ENCODE measurements at places on chromosomes 6 and 20. TPM values are rescaled to one million over a fixed set of nuclear protein-coding genes. Genes with fewer than 3 reads are reported as not detected.

Gene TINAG
- total RNA-seq = 79.2 TPM

Gene HEY2
- 0.35 TPM for total RNA-seq

Gene EGFL8
- 21.6 TPM for total RNA-seq

Gene RCAN2
- total RNA-seq = 23.1 TPM

Gene SLC17A1
- total RNA-seq = not detected

- H3K27ac ChIP-seq = peak overlapping the region; percentile 25
- no peak overlapping the region for H3K4me3 ChIP-seq
- H3K4me1 ChIP-seq = no peaks in the 10 kb centered on the region
- no peaks in the 10 kb centered on the region for H3K27me3 ChIP-seq
- DNase-seq = no peak
- H3K36me3 ChIP-seq = no peaks in the 10 kb centered on the region
Observed at GRCh38 chr6:152273002-152273401, 364.2 kb downstream of the SYNE1 start.

GRCh38 chr6:139355172-139355571 lies 19.3 kb downstream of the CITED2 start:
- H3K4me1 ChIP-seq = no peaks in the 10 kb centered on the region
- DNase-seq = no peak
- no peak overlapping the region for H3K4me3 ChIP-seq
- H3K27ac ChIP-seq = no peak overlapping the region

DNA sequence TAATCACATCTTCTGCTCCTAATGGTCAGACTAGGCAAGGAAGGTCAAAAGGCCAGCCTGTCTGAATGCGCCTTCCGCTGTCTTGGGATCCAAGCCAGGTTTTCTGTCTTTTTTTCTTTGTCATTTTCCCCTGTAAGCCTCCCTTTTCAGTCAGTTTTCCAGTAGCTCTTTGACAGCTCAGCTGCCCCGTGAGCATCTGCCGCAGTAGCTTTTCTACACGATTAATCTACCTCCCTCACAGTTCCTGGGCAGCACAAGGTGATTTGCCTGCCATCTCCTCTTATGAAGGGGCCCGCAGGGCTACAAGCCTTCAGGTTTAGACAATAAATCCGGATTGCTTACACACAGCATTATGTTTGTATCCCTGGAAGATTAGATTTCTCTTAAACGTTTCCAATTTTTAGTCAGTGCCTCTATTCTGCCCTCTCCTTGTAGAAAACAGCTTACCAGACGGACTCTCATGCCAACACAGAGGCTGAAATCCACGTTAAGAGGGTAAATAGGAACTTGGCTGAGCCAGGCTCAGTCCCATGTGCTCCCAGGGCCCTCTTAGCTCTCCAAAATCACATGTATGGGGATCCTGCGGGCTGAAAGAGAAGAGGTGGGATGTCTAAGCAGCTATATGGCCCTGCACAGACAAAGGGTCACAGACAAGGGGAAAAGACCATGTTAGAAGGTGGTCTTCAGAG lies 77.2 kb downstream of the LY86 start:
- no peak for DNase-seq
- peaks cover 6% of the 10 kb centered on the region for H3K4me1 ChIP-seq
- H3K27ac ChIP-seq = no peak overlapping the region

- no peak for DNase-seq
- no peaks in the 10 kb centered on the region for H3K4me1 ChIP-seq
- H3K4me3 ChIP-seq = no peak overlapping the region
- H3K27me3 ChIP-seq = no peaks in the 10 kb centered on the region
Observed at GRCh38 chr20:33148040-33148439, 19.9 kb upstream of the BPIFA2 start.

- no peaks in the 10 kb centered on the region for H3K36me3 ChIP-seq
- no peaks in the 10 kb centered on the region for H3K4me1 ChIP-seq
- no peaks in the 10 kb centered on the region for H3K27me3 ChIP-seq
- H3K4me3 ChIP-seq = no peak overlapping the region
- no peak overlapping the region for H3K27ac ChIP-seq
Observed at GRCh38 chr6:148313488-148313887, 29.1 kb upstream of the SASH1 start.

DNA sequence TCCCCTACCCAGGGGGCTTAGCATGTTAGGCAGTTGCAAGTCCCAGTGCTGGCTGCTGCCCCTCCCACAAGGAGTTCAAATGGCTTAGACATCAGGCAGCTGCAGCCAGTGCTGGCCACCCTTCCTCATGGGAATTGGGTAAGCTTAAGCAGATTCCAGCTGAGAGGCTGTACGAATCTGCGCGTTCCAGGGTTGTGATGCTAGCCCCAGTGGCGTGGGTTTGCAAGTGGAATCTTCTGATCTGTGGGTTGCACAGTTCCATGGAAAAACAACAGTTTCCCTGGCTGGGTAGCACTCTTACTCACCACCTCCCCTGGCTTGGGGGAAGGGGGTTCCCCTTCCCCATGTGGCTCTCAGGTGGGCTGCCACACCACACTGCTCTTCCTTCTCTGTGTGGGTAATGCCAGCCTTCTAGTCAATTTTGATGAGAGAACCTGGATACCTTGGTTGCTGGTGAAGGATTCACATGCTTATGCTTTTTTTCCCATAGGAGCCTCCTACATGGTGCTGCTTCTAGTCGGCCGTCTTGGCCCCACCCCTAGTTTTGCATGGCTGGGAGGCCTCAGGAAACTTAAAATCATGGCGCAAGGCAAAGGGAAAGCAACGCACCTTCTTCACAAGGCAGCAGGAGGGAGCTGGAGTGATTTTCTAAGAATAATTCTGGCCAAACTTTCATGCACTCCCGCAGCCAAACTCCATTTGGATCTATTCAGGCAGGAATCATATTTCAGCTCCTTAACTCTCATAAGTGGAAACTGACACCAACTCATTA lies 13.0 kb downstream of the DYNLT2 start:
- no peak overlapping the region for H3K4me3 ChIP-seq
- no peaks in the 10 kb centered on the region for H3K36me3 ChIP-seq
- DNase-seq = no peak
- H3K27me3 ChIP-seq = no peaks in the 10 kb centered on the region
- H3K27ac ChIP-seq = no peak overlapping the region
- H3K4me1 ChIP-seq = no peaks in the 10 kb centered on the region

- no peak for DNase-seq
- H3K4me3 ChIP-seq = no peak overlapping the region
- H3K36me3 ChIP-seq = no peaks in the 10 kb centered on the region
- H3K4me1 ChIP-seq = no peaks in the 10 kb centered on the region
- no peaks in the 10 kb centered on the region for H3K27me3 ChIP-seq
Observed at GRCh38 chr6:169160091-169160854, 93.4 kb downstream of the THBS2 start.

DNA sequence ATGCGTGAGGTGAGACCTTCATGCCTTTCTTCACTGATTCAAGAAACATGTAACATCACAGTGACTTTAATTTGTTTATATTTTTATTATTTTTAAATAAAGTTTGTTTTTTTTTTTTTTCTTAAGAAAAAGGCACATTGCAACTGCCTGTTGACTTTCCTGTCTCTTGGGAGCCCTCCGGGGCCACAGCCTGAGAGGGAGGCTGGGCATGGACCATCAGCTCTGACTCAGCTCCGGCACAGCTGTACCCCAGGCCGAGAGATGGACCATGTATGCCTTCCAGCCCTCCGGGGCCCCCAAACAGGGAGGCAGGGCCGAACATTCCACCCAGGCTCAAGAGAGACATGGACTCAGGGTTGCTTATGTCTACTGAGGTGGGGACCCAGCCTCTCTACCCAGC lies 99.9 kb downstream of the NFATC2 start:
- H3K27ac ChIP-seq = no peak overlapping the region
- H3K4me1 ChIP-seq = peaks cover 7% of the 10 kb centered on the region
- H3K36me3 ChIP-seq = no peaks in the 10 kb centered on the region

GRCh38 chr6:8059129-8059528 lies 5.1 kb downstream of the BLOC1S5 start:
- H3K27ac ChIP-seq = no peak overlapping the region
- no peaks in the 10 kb centered on the region for H3K36me3 ChIP-seq
- no peak for DNase-seq
- H3K4me3 ChIP-seq = no peak overlapping the region
- no peaks in the 10 kb centered on the region for H3K4me1 ChIP-seq

DNA sequence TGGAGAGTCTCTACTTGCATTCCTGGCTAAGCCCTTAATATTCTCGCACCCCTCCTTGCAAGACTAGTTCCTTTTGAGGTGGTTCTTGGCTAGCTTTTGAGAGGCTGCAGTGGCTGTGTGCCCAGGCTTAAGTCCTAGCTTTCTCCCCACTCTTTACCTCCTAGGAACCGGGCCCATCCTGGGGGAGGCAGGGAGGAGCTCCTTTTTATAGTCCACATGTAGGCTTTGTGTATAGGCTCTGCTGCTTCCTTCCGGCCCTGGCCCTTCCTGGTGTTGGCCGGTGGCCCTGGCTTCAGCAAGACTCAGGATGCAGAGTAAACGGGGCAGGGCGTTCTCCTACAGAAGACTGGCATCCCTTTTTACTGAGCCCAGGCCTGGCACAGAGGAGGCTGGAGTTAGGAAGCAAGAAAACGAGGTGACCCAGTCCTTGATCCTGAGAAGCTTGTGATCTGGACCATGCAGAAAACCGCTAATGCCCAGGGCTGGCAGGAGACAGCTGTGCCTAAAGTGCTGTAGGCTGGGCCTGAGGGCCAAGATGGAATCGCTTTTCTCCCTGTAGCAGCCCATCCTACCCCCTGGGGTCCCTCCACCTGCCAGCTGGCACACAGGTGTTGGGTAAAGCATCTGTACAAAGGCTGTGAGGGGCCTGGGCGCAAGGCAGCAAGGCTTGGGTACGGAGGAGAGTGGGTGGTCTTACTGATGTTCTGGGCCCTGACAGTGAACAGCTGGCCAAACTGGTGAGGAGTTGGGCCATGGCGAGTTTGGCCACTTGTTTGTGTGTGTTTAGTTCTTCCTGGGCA lies 8.7 kb downstream of the PLCG1 start:
- H3K27ac ChIP-seq = peak overlapping the region; percentile 89
- no peaks in the 10 kb centered on the region for H3K27me3 ChIP-seq
- no peak for DNase-seq
- peaks cover 79% of the 10 kb centered on the region for H3K4me1 ChIP-seq
- H3K4me3 ChIP-seq = no peak overlapping the region

GRCh38 chr20:1952737-1953530 lies 40.9 kb downstream of the PDYN start:
- no peaks in the 10 kb centered on the region for H3K36me3 ChIP-seq
- peak; percentile 23 for DNase-seq
- H3K27ac ChIP-seq = no peak overlapping the region
- H3K4me1 ChIP-seq = no peaks in the 10 kb centered on the region
- no peaks in the 10 kb centered on the region for H3K27me3 ChIP-seq

GRCh38 chr20:24681634-24682495 lies 212.4 kb downstream of the SYNDIG1 start:
- no peaks in the 10 kb centered on the region for H3K36me3 ChIP-seq
- peak; percentile 23 for DNase-seq
- no peaks in the 10 kb centered on the region for H3K27me3 ChIP-seq
- H3K4me1 ChIP-seq = no peaks in the 10 kb centered on the region

Data from Peyer's patch (tissue), 4 donors.